ENCODE measurements at places on chromosomes 7 and 10.

- DNase-seq = no peak
Observed at GRCh38 chr10:63286754-63287264, 153.7 kb downstream of the NRBF2 start.

- DNase-seq = no peak
Observed at GRCh38 chr7:2437537-2438148, 34.2 kb downstream of the CHST12 start.

- DNase-seq = no peak
Observed at GRCh38 chr10:52436664-52437063, 122.6 kb downstream of the DKK1 start.

DNA sequence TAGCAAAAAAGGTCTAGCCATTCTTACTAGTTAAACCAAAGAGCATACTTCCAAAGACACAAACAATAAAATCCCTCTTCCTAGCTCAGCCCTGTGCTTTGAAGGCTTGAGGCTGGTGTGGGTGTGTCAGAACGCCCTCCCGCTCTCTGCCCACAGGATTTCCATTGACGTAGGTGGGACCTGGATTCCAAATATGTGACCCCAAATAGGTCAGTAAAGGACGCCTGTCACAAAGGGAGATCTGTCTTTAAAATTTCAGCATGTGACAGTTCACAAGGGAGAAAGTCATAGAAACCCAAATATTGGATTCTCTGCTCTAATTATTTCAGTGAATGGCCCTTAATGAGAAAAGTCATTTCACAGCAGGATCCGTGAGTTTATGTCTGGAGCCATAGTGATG is 39.9 kb upstream of the LYZL1 start:
- DNase-seq = no peak

DNA sequence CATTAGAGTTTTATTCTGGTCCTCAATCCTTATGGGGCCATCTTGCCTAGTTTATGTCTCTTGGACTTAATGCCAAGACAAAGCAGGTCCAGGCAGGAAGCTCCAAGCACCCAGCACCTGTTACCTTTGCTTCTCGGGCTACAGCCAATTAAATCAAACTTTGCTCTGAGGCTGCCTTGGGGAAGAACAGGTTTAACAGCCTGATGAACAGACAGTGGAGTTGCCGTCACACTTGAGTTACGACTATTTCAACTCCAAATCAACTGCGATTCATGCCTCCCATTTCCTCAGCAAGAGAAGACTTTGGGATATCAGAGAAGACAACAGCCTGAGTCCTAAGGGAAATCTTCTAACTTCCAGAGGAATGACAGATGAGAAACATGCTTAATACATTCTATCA is 62.2 kb downstream of the XPNPEP1 start:
- no peak for DNase-seq

DNA sequence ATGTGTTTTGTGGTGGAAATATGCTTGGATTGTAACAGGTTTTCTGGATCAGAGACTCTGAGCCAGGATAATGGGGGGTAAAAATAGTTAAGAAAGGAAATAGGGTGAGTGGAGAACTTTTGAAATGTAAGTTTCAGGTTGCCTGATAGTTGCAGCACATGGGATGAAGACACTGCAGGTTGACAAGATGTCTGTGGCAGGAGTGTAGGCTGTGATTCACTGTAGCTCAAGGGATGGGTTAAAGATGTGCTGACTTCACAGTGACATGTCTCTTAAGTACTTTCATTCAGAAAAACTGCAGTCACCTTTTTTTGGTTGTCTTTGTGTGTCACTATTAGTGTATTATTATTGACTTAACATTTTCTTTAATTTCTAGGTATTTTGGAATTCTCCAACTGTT is 63.5 kb upstream of the SLC39A12 start:
- no peak for DNase-seq

DNA sequence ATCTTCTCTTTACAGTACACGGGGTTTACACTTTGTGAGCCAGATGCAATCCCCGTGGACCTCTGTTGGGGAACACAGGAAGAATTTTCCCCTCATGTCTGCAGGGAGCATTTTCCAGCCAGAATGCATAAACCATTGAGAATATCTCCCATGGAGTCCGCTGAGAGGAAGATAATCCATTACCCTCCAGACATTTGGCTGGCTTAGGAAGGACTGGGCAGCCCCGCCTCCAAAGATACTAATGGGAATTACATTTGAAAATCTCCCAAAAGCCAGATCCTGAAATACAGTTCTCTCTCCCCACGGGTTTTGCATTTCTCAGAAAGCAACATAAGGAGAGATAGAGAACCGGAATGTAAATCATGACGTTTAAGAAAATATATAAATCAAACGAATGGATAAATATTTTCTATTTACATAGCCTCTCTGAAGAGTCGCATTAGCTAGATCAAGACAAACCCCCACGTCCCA is 53.5 kb downstream of the TRIL start:
- DNase-seq = no peak

DNA sequence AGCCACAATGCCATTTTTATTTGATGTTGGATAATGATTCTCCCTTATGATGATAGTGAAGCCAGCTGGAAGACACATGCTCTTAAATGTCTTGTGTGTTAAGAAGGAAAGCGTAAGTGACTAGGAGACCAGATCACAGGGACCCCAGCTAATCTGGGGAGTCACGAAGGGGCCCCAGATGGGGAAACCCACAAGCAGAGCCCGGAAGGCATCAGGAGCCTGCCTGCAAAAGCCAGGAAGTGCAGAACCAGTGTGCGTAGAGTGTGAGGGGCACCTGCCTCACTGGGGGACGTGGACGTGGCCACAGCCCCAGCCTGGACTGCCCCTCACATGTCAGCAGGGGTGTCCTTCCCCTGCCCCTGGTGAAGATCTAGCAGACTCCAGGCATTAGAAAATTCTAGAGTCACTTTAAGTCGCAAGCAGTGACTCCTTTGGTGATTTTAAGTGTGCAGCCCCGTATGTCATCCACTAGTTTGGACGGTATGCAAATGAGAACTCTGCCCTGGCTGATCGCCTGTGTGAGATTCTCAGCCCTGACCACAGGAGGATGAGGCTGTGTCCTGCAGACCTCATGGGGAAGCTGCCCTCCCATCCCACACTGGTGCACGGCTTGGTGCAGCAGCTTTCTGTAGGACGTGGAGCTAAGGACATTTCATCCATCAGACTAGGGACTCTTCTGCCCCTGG is 243.0 kb downstream of the WDR37 start:
- no peak for DNase-seq

- peak; percentile 3 for DNase-seq
Observed at GRCh38 chr7:70014472-70015177, 416.4 kb downstream of the AUTS2 start.

DNA sequence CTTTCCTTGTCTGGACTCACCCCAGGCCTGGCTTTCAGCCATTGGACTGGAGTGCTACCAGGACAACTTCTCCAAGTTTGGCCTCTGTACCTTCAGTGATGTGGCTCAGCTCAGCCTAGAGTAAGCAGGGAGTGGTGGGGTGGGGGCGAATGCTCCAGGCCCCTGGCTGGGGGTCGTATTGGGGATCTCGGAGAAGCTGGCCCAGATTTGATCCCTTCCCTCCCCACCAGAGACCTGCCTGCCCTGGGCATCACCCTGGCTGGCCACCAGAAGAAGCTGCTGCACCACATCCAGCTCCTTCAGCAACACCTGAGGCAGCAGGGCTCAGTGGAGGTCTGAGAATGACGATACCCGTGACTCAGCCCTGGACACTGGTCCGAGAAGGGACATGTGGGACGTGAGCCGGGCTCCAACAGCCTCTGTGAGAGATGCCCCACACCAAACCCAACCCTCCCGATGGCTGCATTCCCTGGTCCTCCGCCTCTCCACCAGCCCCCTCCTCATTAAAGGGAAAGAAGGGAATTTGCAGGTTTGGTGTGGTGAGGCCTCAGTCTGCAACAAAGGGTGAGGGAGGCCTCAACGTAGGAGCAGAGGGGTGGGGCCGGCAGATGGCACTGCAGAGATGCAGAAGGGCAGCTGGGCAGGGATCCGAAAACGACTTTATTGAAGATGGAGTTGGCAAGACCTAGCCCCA is 14.8 kb downstream of the TRPV6 start:
- no peak for DNase-seq

- no peak for DNase-seq
Observed at GRCh38 chr10:115818012-115818411, 455.0 kb downstream of the GFRA1 start.

- DNase-seq = no peak
Observed at GRCh38 chr10:25114036-25114411, 60.8 kb upstream of the GPR158 start.

GRCh38 chr7:6020371-6021286 is 10.5 kb upstream of the ANKRD61 start:
- peak; percentile 54 for DNase-seq

DNA sequence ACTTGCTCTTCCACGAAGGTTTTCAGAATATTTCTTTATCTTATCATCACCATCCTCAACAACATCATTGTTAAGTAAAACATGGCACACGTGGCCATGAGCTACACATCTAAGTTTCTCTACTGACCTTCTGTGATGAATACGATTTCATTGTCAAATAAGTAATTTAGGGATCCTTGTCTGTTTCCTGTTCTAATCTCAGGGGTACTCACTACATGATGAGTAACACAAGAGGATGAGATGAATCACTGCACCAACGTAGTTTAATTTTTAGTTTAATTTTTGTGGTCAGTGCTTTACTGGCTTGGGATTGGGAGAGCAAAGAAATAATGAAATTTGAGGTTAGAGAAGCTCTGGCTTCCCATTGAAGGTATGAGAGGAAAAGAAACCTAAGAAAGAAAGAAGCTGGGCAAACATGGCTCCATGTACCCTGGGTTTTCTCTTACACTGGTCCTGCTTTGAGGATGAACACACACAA is 461.9 kb upstream of the KLF6 start:
- no peak for DNase-seq

DNA sequence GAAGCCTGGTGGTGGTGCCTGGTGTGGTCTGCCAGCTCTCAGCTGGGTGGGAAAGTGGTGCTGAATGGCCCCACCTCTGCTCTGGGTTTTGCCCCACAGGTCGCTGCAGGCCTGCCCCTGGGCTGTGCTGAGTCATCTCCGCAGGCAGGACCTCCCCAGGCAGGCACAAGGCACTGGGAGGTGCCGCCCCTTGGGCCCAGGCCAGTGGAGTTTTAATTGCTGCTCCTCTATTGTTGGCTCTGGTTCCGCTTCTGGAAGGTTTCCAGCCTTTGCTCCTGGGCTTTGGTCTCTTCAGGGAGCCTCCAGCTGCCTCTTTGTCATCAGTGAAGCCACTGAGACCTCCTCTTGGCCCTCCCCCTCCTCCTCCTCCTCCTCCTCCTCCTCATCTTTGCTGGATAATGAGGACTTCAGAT is 180.3 kb upstream of the GRB10 start:
- DNase-seq = peak; percentile 95

DNA sequence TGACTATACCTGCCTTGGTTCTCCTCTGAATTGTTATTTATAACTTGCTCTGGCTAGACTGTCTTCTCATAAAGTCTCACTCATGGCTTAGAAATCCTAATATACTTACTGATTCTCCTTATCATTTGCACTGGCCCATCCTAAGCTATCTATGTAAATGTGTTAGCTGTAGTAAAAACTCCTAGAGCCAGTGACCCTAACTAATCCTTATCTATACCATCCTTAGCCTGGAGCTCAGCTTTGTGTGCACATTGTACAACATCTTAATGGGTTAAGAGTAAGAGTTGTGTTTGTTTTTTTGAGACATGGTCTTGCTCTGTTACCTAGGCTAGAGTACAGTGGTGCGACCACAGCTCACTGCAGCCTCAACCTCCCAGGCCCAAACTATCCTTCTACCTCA is 40.8 kb downstream of the LAMB4 start:
- no peak for DNase-seq

- no peak for DNase-seq
Observed at GRCh38 chr10:45532480-45532879, 140.1 kb downstream of the ZFAND4 start.

GRCh38 chr7:158550394-158550700 is 37.3 kb downstream of the PTPRN2 start:
- DNase-seq = no peak

GRCh38 chr7:137287651-137288258 is 55.8 kb downstream of the PTN start:
- DNase-seq = no peak

DNA sequence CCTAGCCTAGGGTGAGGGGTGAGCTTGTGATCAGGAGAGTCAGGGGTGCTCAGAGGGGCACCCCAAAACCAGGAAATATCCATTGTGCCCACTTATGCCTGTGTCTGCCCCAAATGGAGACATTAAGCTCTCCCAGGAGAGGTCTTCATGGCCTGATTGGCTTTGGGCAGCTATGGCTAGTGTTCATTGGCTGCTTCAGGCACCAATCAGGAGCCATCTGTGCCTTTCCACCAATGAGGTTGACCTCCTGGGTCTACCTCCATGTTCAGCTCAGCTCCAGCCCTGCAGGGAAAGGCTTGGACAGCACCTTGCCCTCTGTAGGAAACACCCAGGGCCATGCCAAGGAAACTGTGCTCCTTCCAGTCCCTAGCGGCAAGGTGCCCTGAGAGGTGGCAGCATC is 23.9 kb upstream of the HSPB1 start:
- no peak for DNase-seq

- DNase-seq = no peak
Observed at GRCh38 chr7:36281945-36282717, 107.5 kb upstream of the ANLN start.

- DNase-seq = no peak
Observed at GRCh38 chr10:106935978-106936451, 228.5 kb downstream of the SORCS1 start.

DNA sequence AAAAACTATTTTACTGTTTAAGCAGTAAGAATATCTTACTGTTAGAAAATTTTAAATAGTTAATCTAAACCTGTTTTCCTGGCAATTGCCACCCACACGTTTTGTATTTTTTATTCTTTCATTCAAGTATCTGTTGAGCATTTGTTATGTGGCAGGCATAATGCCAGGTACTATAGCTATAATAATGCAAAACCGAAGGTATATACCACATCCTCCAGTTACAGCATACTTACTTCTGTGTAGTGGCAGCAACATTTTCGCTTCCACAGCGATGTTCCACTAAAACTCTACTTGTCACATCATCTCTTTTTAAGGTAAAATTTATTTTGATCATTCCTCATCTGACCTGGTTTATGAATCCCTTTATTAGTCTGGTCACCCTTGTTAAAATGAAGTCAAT is 30.0 kb downstream of the WASL start:
- DNase-seq = no peak

- DNase-seq = no peak
Observed at GRCh38 chr7:121285066-121285667, 43.6 kb upstream of the WNT16 start.

- peak; percentile 69 for DNase-seq
Observed at GRCh38 chr10:12129222-12130111, at the start of gene SEC61A2. Gene SEC61A2, plus strand, starts transcription at chr10:12129677. Its CDS starts 111 bp downstream, at chr10:12129788.

DNA sequence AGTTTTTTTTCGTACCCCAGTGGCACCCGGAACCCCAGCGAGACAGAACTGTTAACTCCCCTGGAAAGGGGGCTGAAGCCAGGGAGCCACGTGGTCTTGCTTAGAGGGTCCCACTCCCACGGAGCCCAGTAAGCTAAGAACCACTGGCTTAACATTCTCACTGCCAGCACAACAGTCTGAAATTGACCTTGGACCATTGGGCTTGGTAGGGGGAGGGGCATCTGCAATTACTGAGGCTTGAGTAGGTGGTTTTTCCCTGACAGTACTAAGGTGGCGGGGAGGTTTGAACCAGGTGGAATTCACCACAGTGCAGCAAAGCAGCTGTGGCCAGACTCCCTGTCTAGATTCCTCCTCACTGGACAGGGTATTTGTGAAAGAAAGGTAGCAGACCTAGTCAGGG is 196.5 kb downstream of the ADK start:
- no peak for DNase-seq

Measured in NCI-H2029 (cell line).